Osteoblast (primary cell): ENCODE measurements at places on chromosomes 1 and 21. TPM values are rescaled to one million over a fixed set of nuclear protein-coding genes. Genes with fewer than 3 reads are reported as not detected.

GRCh38 chr1:77545970-77546369 lies 136.5 kb downstream of the ZZZ3 start:
- DNase-seq = no peak

DNA sequence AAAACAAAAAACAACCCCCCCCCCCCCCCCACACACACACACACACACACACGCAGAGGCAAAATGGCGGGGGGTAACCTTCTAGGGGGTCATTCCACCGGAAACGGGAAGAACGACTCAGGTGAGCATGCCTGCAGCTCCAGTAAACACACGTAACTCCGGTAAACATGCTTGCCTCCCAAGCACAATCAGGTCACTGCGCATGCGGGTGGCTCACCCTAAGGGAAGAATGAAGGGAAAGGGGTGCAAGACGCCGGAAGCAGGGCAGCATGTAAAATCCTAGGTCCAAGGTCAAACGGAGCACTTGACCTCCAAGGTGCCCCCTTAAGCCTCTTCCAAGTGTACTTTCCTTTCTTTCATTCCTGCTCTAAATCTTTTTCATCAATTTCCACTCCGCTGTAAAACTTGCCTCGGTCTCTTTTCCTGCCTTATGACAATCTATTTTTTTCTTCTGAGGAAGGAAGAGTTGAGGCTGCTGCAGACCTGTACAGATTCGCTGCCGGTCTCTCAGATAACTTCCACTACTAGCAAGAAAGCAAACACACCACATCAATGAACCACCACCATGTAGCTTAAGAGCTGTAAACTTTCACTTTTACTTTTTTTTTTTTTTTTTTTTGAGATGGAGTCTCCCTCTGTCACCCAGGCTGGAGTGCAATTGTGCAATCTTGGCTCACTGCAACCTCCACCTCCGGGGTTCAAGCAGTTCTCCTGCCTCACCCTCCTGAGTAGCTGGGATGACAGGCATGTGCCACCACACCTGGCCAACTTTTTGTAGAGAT lies 21.0 kb upstream of the CBR3 start:
- DNase-seq = no peak

GRCh38 chr1:192703283-192704206 lies 67.6 kb downstream of the RGS13 start:
- no peak for DNase-seq

Gene PPIAL4G
- total RNA-seq = not detected in 2 replicates

- DNase-seq = peak; percentile 14
Observed at GRCh38 chr1:223229756-223230155, 86.7 kb upstream of the TLR5 start.

DNA sequence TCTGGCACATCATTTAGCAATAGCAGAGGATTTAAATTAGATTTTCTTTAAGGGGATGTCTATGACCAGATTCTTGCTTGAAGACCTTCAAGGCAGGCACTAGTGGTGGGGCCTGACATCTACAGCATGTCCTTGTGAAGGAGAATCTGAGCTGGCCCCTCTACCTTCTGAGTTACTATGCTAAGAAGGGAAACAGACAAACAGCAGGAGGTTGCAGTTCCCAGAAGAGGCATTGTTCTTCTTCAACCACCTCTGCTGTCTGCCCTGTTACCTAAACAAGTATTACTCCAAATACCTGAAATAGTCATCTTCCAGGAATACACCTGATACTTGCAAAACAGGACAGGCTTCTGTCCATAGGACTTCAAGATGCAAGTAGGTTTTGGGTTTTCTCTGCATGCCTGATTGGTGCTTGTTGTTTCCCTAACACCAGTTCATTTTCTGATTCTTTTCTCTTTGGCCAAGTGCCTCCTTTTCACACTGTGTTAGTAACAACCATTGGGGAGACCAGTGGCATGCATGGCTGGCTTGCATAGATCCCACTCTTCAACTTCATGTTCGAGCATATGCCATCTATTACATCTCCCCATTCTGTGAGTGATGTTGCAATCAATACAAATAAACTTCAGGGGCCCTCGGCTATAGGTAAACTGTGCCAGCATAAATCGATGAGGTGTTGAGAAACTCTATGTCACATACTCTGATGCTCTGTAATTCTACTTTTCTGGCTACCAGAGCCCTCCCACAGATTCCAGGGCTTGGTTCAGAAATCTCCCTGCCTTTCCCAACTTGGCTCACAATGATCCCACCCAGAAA lies 93.0 kb upstream of the DUSP10 start:
- DNase-seq = no peak

- no peak for DNase-seq
Observed at GRCh38 chr1:56490619-56491018, 88.7 kb downstream of the PLPP3 start.

DNA sequence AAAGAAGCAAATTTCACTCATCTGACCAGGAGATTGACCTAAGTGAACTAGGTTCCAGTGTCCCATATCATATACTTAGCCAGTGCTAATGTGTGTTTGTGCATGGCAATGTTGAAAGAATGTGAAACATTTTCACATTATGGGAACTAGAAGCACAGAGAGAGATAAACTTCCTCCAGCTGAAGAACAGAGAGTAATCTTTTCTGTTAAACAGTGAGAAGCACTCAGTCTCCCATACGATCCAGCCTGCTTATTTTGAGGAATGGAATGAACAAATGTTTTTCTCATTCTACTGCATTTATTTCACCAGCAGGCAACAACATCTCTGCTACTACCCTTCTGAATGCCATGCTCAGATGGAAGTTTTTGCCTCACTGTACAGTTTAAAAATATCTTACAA lies 170.5 kb downstream of the TTLL7 start:
- DNase-seq = no peak

Gene LCE6A
- not detected in 2 replicates for total RNA-seq

DNA sequence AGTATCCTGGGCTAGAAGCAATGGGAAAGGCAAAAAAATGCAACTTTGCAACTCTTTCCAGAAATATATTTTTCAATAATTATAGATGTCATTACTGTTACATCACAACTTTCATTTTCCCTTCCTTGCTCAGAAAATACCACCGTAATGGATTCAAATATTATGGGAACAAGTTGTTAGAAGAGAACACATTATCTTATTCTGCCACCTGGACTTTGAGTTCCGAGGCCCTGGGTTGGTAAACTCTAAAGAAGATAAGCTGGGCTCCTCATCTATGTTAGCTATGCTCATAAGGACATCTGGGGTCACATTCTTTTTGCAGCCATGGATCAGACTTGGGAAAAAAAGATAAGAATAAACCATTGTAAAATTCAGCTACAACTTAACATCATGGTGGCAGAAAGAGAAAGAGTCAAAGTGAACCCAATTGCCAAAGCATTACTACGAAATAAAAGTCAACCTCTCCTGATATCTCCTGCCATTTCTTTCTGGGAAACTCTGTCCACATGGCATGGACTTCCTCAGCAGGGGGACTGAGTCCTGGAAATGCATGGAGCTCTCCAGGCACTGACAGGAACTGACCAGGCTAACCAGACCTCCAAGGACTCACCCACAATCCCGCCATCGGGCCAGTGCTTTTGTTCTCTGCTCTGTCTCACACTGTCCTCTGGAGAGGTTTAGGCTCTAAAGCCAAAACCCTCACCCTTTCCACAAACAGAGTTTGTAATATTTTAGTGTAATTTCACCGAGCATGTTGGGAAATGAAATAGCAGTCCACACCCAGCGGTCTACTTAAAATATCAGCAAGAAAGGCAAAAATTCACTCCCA lies 499.1 kb upstream of the RUNX1 start:
- DNase-seq = no peak

DNA sequence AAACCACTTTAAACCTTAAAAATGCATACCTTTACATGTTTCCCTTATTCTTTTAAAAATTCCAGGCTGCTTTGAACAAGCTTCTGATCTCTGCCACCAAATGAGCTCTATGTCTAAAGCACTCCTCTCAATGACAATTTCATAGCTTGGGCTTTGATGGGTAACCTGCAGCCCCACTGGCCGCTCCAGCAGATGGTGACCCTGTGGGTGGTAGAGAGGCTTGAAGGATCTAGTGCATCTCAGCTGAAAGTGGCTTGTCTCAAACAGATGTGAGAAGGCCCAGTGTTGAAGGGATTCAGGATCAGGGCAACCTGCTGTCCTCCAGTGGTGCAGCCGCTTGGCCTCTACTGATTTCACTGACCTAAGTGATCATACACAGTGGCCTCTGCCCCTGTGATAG lies 84.7 kb upstream of the IRF2BP2 start:
- DNase-seq = no peak

- no peak for DNase-seq
Observed at GRCh38 chr1:238296371-238296770, 405.6 kb upstream of the ZP4 start.

Gene LYPLAL1
- 33.7 and 43.6 TPM in 2 replicates for total RNA-seq

DNA sequence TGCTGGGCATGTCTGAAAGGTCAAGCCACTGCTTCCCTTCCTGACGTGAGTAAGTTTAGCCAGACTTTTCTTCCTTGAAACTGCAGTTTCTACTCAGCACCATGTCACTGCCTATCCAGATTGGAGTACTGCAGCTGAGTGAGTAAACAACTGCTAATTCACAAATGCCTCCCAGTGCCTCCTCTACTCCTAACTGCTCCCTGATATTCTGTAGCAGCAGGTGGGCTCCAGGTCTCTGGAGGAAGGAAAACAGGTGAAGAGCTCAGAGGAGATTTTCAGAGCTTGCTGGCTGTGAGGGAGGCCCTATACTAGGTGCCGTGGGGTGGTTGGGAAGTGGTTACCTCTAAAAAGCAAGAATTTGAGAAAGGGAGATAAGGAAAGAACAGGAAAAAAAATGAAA lies 96.5 kb downstream of the KIF14 start:
- DNase-seq = no peak

GRCh38 chr1:94738371-94738770 lies 81.8 kb upstream of the SLC44A3 start:
- no peak for DNase-seq

Gene CLCN6
- 21.0 and 22.4 TPM in 2 replicates for total RNA-seq

Gene NTRK1
- 0.36 and 0.88 TPM in 2 replicates for total RNA-seq

GRCh38 chr1:66394603-66395002 lies 139.3 kb upstream of the SGIP1 start:
- DNase-seq = no peak

DNA sequence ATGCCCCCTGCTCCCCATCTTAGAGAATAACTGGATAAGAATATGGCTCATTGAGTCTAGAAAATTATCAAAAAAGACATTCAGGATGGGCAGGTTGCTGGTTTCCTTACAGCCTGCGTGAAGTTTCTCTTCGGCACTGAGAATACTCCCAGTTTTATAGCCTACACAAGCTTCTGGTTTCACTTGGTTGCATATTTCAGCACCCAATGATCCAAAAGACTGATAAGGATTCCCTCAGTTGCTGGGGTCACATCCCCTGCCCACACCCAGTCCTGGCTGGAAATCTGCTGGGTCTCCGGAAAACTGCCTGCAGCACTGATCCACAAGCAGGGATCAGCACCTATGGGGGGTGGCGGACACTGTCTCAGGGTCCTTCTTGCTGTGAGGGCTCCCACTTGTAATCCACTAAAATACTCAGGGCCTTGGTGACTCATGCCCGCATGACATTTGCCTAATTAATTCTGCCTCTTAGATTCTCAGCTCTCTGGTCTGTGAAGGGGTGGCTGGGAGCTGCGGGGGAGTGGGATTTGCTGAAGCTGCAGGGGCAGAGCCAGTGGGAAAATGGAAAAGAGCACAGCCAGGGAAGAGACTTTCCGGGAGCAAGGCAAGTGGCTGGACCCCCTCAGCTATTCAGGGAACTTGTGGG lies 142.5 kb downstream of the ZNF648 start:
- DNase-seq = no peak

Gene GRIK3
- not detected in 2 replicates for total RNA-seq

DNA sequence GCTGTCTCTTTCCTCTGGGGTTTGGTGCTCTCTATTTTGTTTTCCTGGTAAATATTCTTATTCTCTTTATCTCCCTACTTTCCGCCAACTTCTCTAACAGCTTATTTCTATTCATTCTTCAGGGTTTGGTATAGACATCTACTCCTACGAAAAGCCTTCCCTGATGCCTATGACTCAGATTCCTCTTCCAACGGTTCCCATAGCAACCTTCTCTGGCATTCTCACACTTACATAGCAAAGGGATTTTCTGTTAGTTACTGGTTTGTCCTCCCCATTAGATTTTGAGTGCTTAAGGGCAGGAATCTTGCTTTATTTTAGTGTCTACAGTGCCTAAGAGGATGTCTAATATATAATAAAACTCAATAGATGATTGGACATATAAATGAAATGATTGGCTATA lies 407.6 kb upstream of the DEPDC1 start:
- DNase-seq = no peak

Gene SLC16A4
- total RNA-seq = 76.0 and 90.2 TPM in 2 replicates

- peak; percentile 90 for DNase-seq
Observed at GRCh38 chr1:149936170-149936991, at the start of gene MTMR11. TSS of gene MTMR11 (minus strand) at chr1:149936879. CDS start at chr1:149936647, 232 bp downstream.

Gene PTPN7
- not detected in 2 replicates for total RNA-seq

- DNase-seq = no peak
Observed at GRCh38 chr1:231619257-231619634, 7.3 kb upstream of the DISC1 start.

- DNase-seq = peak; percentile 51
Observed at GRCh38 chr21:25283720-25284119, 323.6 kb downstream of the MRPL39 start.

DNA sequence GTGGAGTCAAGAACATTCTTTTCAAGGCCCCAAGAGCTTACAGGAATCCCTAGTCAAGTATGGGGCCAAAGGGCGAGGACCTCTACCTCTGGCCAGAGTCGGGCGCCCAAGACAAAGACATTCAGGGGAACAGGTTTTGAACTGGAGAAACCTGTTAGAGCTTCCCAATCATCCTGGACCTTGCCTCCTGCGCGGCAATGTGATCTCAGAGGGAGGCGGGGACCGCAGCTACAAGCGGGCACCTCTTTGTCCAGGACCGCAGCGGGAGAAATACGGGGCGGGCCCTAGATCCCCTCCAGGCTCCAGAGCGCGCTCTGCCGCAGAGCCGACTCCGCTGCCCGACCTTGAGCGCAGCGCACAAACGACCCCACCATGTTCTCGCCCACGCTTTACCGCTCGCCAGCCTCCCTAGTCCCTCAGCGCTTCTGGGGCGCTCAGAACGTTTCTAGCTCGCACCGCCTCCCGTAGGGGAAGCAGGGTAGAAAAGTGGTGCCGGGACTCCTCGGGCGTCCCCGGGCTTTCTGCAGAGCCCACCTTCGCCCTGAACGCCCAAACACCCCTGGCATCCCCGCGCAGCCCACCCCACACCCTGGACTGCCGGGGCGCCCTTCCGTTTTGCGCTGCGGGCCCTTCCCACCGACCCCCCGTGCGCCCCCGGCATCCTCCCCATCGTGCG lies 28.1 kb downstream of the RABIF start:
- DNase-seq = no peak

GRCh38 chr1:186980400-186980799 lies 151.7 kb downstream of the PLA2G4A start:
- no peak for DNase-seq

DNA sequence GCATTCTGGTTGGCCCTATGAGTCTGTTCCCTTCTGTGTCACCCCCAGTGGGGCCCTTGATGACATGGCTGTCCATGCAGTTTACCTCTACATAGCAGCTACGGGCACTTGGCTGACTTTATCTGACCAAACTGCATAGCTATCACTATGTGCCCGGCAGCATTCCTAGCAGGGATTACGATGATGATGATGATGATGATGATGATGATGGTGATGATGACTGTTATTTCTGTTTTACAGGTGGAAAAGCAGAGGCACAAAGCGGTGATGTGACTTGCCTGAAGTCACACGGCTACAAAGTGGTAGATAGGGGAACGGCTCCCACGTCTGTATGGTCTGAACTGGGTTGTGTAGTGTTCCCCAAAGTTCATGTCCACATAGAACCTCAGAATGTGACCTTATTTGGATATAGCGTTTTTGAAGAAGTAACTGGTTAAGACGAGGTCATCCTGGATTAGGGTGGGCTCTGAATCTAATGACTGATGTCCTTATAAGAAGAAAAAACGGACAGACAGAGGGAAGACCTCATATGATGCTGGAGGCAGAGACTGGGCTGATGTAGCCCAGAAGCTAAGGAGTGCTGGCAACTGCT lies 57.6 kb downstream of the RUNX1 start:
- DNase-seq = no peak
